ENCODE measurements at places on chromosomes 6 and 20. TPM values are rescaled to one million over a fixed set of nuclear protein-coding genes. Genes with fewer than 3 reads are reported as not detected.

DNA sequence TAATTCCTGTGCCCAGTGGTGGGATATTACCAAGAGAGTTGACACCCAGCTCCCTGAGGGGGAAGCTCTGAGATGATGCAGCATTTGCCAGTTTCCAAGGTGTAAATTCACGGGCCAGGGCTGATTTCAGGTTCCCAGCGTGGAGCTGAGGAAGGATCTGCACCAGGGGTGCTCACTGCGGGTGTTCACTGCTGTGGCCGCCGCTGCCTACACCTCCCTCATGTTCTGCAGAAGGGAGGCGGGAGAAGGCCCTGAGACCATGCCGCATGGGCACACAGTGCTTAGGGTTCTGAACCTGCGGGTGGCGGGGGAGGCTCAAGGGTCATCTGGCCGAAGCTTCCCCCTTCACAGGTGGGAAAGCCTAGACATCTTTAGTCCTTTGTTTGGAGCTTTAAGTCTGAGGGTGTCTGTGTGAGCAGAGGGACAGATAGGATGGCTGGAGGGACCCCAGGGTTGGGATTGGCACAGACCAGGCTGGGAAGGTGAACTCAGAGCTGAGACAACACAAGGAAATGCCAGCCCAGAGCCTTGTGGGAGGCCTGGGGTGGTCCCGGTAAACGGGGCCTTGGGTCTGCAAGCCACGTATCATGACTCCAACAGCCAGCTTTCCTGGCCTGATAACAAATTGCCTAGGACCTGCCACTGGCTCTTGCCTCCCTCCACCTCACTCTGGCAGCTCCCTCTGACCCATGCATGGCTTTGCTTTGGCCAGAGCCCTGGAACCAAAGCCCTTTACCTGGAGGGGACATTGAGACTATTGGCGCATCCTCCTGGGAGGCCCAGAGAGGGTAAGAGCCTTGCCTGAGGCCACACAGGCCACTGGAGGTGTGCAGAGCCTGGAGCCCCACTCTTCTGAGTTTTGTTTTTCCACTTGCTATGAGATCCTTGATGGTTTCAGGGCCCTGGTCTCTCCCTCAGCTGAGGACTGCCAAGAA, 40.4 kb downstream of the SYNJ2 start:
- DNase-seq, result peak; percentile 38

SDC4 gene
- total RNA-seq, result 397 TPM

DNA sequence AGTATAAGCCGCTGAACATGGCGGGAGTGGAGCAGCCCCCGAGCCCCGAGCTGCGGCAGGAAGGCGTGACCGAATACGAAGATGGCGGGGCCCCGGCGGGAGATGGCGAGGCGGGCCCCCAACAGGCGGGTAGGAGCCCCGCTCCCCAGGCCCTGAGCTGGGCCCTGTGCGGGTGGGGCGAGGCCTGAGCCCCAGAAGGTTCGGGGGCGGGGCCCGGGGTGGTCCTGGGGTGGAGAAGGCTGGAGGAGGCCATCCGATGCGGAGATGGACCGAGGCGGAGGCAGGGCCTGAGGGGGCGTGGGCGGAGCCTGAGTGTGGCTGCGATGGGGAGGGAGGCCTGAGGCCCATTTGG, 7.1 kb downstream of the L3MBTL1 start:
- DNase-seq, result no peak

DNA sequence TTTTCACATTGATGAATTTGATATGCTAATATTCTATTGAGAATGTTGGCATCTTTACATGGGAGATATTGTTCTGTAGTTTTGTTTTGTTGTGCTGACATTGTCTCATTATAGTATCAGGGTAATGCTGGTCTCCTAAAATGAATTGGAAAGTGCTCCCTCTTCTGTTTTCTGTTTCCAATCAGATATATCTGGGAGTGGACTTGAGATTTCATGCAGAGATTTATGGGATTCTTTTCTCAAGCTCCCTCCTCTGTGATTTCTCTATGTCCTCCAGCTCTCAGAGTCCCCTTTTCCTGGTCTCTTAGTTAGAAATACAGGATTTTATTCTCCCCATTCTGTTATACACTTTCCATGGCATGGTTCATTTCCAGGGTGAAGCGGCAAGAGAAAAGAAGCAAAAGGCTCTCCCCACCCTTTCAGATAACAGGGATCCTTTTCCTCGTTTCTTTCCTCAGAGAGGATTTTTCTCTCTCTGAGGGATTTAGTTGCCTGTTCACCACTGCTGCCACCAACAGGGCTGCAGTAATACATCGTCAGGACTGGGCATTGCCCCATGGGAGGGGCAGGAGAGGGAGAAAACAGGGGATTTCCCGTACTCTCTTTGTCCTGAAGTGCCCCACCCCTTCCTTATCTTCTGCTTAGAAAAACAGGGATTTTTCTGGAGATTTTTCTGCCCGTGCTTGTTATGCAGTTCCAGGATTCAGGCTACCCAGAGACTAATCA, 59.3 kb upstream of the STMND1 start:
- no peak for DNase-seq

CST5 gene
- total RNA-seq, result not detected

DNA sequence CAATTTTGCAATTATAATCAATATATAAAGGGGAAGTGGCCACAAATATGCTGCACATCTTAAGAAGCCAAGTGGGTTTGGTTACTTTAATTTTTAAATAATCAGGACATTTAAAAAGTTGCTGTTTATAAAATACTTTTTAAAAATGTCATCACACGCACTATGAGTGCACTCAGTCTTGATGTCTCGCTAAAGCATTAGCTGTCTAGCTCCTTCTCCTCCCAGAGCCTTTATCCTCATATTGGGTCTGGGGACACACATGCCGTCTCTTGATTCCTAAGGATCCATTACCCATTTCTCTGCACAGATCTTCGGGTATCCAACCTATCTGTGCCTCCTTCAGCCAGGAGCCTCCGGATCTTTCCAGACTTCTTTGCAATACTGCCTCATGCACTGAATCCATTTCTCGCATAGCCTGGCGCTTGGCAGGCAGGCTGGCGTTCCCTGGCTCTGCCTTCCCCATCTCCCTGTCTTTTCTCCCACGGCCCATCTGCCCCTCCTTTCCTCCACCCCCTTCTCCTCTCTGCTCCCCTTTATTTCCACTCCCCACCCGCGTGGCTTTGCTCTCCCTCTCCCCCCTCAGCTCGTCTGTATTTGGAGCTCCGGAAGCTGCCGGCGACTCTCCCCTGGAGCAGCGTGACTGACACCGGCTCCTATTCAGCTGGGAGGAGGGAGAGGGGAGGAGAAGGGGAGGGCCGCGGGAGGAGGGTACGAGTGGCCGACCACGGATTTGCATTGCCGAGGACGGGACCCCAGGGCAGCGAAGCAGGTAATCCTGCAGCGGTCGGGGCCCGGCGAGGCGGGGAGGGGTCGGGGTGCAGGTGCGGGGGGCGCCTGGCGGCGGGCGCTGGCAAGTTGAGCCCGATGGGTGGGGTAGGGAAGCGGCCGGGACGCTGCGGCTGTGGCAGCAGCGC, at the start of gene CAP2:
CAP2 (plus strand) TSS at position 618 of the 914 bp plus-strand sequence. CDS start 27,961 bp downstream, outside the sequence.
- peak; percentile 89 for DNase-seq

DNA sequence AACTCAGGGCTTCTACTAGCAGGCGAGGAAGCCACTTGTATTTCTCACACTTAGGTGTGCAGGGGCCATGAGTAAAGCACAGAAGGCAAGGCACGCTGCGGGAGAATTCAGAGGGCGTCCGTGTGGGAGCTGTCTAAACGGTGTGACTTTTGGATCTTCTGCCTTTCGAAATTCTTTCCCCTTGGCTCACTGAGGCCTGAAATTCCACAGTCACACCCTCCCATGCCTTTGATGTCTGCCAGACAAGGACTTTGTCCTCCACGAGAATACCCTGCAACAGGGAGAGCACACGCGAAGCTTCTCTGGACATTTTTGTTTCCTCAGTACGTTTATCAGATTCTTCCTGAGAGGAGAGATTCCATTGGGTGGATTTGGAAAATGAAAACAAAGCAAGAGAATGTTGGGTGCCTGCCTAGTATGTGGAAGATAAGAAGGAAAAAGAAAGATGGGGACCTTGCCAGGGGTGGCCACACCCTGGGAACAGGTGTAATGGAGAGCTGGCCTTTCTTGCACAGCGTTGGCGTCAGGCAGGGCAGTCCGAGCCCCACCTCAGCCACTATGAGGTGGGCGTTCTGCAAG, 235.7 kb downstream of the MYLK4 start:
- peak; percentile 55 for DNase-seq

SGK1 gene
- 324 TPM for total RNA-seq

GRCh38 chr20:51460569-51461265, 81.8 kb downstream of the NFATC2 start:
- DNase-seq, result no peak

GRCh38 chr6:166162599-166163342, 4.9 kb downstream of the TBXT start:
- no peak for DNase-seq

ADGB gene
- total RNA-seq, result not detected

- DNase-seq, result no peak
Measured at GRCh38 chr6:8579372-8579771, 144.0 kb upstream of the SLC35B3 start.

- peak; percentile 99 for DNase-seq
Measured at GRCh38 chr6:6686748-6687601, 98.5 kb downstream of the LY86 start.

LCA5 gene
- 4.8 TPM for total RNA-seq

HMGCLL1 gene
- total RNA-seq, result 0.94 TPM

FAXC gene
- 1.4 TPM for total RNA-seq

ZKSCAN8 gene
- 26.4 TPM for total RNA-seq

CEP57L1 gene
- 10.6 TPM for total RNA-seq

DNA sequence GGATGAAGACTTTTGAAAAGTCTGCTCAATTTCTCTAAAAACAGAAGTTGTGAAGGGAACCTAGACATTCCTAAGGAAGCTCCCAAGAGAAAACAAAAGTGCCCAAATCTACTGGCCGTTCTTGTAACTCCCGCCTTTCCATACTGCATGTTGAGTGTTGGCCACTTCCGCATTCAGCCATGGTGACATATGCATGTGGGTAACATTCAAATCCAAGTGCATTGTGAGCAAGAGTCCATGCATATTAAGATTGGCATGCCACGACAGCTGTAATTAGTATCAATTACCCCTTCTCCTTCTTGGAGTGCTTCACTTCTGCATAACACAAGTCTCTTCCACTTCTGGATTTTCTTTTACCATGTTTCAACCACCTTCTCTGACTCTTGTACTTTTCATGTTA, 8.4 kb downstream of the SLC35D3 start:
- no peak for DNase-seq

GRCh38 chr6:33959661-33960344, 156.0 kb upstream of the MLN start:
- DNase-seq, result no peak

DNA sequence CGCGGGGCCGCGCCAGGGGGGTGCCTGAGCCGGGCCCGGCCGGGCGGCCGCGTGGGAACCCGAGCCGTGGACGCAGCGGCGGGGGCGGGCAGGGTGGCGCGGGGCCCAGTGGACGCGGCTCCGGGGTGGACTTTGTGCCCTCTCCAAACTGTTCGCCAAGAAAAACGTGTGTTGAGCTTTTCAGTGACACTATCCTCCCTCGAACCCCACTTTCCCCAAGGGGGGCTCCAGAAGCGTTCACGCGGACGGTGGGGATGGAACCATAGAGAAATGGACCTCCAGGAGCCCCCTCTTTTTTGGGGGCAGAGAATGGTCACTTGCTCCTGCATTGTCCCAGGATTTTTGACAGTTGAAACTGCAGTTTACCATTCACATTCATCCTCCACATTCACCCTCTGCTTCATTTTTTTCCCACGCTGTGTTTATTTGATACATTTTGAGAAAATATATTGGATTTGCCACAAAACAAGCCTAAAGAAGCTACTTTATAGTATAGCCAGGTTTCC, 2.9 kb upstream of the HIVEP1 start:
- DNase-seq, result no peak

DNA sequence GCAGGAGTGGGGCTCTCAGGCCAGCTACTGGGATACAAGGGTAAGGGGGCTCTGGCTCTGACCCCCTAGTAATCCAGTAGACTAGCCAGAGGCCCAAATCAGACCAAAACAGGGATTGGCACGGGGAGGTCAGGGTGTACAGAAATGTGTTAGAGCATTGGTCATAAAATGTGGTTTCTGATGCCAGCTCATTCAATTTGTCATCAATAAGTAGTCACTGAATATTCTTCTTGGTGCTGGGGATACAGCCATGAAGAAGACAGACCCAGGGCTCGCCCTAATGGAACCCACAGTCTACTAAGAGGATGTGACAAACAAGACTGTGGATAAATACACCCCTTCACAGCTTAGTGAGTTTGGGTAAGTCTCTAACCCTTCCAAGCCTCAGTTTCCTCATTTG, 11.1 kb downstream of the MAP1LC3A start:
- DNase-seq, result no peak

WFDC8 gene
- not detected for total RNA-seq

MAS1 gene
- not detected for total RNA-seq

KIAA1755 gene
- 5.1 TPM for total RNA-seq

PRPH2 gene
- total RNA-seq, result 1.6 TPM
